ENCODE measurements at places on chromosomes 16 and 17.
A peak's percentile ranks its signal among the peaks of the same experiment; 100 is the strongest.

- DNase-seq = no peak
Measured at GRCh38 chr17:83190004-83190385, 110.6 kb downstream of the METRNL start.

DNA sequence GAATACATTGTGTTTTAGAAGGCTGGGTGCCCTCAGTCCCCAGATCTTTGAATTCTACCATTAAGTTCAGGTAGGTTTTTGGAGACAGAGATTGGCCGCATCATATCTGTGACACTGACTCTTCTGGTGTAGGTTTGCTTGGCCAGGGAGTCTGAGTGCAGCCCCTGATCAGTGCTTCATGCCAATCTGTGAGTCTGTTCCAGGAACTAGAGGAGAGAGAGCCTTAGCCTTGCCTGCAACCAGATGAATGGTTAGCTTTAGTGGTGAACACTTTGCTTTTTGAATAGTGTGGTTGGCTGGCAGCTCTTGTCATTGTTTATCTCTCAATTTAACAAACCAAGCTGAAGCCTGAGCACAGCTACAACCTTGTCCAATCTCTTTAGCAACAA lies 87.8 kb downstream of the PLXDC1 start:
- DNase-seq = no peak

GRCh38 chr17:61157246-61157886 lies 242.3 kb upstream of the TBX2 start:
- DNase-seq = peak; percentile 47

GRCh38 chr17:82329683-82330321 lies 3.8 kb downstream of the SECTM1 start:
- no peak for DNase-seq

- DNase-seq = no peak
Measured at GRCh38 chr17:59266745-59267144, 46.4 kb downstream of the GDPD1 start.

DNA sequence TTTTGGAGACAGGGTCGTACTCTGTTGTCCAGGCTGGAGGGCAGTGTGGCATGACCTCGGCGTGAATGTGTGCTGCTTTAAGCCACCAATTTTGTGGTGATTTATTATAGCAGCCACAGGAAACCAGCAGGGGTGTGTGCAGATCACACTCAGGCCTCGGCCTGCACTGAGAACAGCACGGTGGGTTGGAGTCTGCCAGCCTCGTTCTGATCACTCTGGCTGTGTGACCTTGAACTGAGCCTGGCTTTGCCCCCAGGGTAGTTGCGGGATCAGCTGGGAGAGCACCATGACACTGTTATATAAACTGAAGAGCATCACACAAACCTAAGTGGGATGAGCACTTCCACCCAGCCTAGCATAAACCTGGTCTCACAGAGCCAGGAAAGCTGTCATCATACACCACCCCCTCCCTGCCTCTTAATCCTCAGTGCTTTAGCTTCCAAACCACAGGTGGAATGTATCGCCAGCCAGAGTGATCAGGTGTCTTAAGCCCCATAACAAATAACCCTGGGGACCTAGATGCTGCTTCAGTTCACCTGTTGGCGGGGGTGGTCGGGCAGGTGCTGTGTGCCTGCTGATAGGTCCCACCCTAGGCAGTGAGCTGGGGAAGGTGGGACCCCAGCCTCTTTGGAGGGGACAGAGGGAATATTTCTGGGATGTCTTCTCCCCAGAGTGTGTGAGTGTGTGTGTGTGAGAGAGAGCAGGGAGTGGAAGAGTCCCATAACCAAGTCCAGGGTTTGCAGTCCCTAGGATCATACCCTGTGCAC lies 28.6 kb upstream of the NDRG4 start:
- no peak for DNase-seq

DNA sequence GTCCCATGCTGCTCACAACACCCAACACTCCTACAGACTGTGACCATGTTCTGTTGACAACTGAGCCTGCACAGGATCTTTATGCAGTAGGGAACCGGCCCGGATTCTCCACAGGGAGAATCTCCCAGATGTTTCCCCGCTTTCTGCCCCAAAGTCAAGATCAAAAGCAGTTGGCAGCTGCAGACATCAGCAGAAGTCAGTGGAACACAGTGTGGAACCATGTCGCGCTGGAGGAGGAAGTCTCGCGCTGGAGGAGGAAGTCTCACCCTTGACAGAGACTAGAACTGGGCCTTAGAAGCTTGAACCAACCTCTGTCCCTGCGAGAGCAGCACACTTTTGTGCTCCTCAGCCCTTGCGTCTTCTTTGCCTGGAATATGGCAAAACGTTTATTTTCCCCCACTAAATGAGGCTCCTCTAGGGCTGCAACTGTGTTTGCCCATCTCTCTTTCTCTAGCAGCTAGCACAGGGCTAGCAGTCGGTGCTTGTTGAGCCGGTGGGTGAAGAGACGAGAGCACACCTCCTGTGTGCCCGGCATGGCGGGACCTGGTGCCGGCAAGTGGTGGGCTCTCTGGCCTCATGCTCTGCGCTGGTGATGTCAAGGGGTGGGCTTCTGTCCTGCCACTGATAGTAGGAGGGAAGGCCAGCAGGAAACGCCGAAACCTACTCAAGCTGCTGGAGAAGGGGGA lies 2.1 kb upstream of the MRC2 start:
- DNase-seq = no peak
